Panc1 (cell line): ENCODE measurements at places on chromosomes 11 and 22.

- no peak for DNase-seq
Observed at GRCh38 chr11:69644071-69644961, 3.4 kb downstream of the CCND1 start.

DNA sequence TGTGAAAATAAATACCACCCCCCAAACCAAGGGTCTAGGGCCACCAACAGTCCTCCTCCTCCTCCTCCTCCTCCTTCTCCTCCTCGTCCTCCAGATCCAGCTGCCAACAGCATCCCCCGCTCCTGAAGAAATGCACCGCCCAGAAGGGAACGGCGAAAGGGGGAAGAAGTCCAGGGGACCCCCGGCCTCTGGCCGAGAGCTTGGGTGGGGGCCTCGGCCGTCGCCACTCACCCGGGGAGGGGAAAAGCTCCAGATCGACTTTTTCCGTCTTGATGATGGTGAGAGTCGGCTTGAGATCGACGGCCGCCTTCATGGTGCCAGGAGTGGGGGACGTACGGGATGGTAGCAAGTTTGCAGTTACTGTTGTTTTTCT lies 65.7 kb downstream of the ETS1 start:
- DNase-seq = no peak

- no peak for DNase-seq
Observed at GRCh38 chr11:112751329-112751728, 209.9 kb upstream of the NCAM1 start.

DNA sequence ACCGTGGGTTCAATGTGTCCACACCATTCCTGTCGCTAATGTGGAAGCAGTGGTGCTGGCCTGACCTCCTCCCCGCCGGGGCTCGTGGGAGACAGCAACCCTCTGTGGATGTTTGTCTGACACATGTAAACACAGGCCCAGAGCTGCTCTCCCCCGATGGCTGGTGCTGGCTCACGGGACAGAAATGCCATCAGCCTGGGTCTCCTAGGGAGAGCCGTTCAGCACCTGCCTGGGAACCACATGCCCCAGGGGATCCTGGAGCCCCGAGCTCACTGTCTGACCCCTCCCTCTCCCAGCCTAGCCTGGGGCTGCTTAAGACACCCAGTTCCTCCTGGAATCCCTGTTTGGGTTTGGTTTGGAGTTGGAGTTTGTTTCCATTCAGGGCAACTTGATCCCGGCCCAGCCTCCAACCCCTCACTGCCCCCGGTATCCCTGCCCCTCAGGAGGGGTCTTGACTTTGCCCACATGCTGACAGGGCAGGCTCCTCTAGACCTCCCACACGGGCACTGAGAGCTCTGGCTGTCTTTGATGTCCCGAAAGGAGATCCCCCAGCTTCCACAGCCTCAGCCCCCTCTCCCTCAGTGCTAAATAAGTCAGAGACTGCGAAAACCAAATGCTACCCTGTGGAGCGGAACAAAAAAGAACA lies 50.9 kb upstream of the WNT11 start:
- no peak for DNase-seq

GRCh38 chr11:68039526-68040086 lies 781 bp downstream of the TCIRG1 start:
- DNase-seq = no peak

DNA sequence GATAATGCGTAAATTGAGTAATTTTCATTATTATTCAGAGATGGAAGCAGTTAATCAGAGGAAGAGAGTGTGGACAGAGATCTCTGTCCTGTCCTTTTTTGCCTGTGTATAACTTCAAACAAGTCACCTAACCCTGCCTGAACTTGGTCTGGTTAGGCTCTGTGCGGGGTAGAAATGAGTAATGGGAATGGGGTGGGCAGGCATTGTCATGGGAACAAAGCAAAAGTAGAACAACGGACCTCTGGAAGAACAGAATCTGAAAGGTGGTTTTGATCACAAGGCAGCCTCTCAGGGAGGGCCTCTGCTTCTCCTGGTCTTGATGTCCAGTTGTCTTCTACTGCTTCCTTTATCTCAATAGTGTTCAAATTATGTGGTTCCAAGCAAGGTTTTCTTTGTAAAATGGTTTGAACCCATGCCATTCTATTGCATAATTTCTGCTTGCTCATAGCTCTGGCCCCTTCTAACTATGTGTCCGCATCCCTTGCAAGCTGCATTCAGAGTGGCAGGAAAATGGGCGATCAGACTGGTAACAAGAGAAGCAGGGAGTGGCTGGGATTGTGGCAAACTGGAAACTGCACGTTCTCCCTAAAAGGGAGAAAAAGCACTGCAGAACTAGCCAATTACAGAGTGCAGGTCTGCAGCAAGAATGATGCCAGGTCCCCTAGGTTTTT lies 76.1 kb downstream of the PRR5L start:
- DNase-seq = no peak

- DNase-seq = no peak
Observed at GRCh38 chr22:21828268-21828638, 39.2 kb downstream of the MAPK1 start.

GRCh38 chr11:34238533-34238932 lies 119.3 kb downstream of the ABTB2 start:
- DNase-seq = no peak

- no peak for DNase-seq
Observed at GRCh38 chr22:25900880-25901279, 158.9 kb downstream of the MYO18B start.

GRCh38 chr22:31259798-31260473 lies 32.4 kb downstream of the PIK3IP1 start:
- no peak for DNase-seq

- no peak for DNase-seq
Observed at GRCh38 chr11:72132646-72133045, 2.9 kb upstream of the FOLR3 start.

DNA sequence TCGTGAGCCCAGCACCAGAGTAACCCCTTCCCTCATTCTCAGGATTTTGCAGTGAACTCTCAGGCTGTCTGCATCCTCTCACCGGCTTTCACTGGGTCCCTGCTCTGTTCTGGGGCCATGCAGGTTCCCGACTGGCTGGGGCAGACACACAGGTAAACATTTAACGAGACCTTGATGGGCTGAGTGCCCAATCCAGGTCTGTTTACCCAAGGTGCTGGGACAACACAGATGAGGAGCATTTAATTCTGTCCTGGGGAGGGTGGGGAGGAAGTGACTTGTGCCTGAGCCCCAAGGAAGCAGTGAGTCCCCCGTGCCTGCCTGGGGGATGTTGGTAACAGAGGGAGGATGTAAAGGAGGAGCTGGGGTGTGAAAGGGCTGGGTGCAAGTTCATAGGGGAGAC lies 4.4 kb downstream of the BIK start:
- DNase-seq = no peak

DNA sequence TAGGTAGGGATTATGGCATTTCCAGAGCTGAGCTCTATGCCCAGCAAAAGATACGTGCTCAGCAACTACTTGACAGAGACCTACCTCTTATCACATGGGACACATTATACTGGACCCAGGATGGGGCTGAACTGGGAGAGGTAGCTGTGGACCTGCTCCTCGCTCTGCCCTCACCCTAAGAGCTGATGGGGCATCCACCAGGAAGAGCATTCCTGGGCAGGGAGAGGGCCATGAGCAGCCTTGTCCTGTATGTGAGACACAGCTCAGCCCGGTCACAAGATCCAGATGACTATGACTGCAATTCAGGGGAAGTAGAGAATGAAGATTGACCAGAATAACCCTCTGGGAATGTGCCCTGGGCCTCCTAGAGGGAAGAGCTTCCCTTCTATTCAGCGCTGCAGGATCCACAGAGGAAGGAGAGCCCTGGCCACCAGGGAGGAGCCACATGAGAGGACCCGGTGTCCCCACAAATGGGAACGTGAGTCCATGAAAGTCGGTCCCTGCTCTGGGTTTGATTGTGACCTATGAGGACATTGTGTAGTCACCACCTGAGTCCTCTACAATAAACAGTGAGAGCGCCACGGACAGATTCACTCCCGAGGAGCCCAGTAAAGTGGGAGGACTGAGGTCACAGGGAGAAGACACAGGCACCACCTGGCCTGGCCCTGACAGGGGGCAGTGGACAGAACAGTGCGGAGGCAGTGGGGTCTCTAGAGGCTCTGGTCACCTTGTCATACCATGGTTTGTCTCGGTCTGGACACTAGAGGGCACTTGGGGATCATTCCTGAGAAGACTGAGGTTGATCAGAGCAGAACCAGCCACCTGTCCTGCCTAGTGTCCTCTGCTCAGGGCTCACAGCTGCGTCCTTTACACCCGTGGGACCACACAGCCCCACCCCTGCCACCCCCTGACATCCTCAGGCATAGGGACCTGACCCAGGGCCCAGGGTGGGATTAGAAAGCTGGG lies 99.5 kb downstream of the ZNF280B start:
- DNase-seq = no peak

DNA sequence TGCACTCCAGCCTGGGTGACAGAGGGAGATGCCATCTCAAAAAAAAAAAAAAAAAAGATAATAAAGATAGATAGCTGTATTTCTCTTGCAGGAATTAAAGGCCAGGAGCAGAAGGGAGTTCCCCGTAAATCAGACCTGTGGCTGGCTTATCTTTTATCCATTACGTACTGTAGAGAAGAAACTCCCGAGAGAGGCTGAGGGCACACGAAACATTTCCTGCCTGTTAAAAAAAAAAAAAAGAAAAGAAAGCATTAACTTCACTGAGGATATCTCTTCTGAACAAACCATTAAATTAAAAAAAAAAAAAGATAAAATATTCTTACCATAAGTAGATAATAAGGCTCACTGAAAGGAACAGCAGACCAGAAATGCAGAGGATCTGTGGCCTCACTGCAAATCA lies 22.5 kb downstream of the P4HA3 start:
- no peak for DNase-seq

DNA sequence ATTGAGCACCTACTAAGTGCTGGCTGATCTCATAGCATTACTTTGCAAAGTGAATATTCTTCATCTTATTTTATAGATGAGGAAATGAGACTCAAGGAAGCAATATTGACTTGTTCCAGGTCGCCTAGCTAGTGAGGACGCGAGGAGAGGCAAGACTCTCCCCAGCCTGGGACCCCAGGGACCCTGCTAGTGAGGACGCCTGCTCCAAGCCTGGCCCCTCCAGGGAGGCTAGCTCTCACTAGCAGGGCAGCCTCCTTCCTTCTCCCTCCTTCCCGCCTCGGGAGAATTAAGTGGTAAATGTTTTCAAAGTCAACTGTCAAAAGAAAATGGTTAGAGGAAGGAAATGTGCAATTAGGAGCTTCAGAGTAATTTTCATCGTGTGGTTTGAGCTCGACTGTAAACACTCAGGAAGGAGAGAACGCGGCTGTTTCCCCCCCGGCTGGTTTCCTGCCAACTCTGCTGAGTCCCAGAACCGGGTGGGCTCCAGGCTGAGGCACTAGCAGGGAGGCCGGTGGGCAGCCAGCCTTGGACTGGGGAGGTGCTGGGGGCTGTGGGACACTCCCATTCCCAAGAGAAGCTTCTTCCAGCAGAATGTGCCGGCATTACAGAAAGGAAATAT lies 17.9 kb downstream of the MYEOV start:
- DNase-seq = no peak

- no peak for DNase-seq
Observed at GRCh38 chr11:64562723-64563351, 28.2 kb upstream of the SLC22A12 start.

GRCh38 chr11:46541593-46542371 lies 52.0 kb downstream of the AMBRA1 start:
- no peak for DNase-seq

- DNase-seq = no peak
Observed at GRCh38 chr11:12540075-12540680, 134.0 kb upstream of the TEAD1 start.

DNA sequence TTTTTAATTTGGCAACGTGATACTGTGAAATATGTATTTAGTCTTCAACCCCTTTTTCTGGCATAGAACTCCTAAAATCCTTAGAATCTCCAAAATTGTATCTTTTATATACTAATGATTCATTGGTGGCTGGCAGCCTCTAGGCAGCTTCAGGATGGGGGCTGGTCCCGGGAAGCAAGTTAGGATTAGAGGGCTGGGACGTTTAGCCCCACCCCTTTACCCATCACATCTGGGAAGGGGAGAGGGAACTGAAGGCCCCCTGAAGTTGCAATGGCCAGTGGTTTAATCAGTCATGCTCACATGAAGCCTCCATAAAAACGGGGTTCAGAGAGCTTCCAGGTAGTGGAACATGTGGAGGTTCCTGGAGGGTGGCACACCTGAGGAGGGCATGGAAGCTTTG lies 7.1 kb downstream of the IL17RA start:
- no peak for DNase-seq

GRCh38 chr11:1437500-1437899 lies 47.8 kb downstream of the BRSK2 start:
- no peak for DNase-seq

DNA sequence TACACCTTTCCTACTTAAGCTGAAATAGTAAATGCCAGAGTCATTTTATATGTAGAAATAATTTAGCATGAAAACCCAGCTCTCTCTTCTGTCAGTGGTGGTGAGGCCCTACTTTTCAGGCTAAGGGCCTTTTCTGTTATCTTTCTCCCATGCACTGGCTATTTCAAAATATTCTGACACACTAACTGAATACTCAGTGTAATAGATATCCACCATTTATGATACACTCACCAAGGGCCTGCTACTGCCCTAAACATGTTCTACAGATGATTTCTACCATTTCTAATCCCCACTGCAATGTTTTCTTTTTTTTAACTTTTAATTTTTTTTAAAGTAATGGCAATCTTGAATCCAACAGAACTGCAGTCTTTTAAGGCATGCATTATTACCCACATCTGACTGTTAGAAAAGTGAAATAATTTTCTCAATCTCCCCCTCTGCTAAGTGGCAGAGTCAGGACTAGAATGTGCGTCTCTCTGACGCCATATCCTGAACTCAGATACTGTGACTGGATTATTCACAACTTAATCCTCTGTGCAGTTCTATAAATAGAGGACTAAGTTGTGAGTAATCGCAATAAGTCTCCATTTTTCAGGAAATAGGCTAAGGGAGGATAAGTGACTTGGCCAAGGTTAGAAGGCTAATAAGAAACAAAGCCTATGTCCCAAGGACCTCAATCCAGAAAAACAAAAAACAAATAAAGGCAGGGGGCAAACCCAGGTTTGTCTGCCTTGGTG lies 44.0 kb downstream of the GRAMD1B start:
- DNase-seq = no peak

DNA sequence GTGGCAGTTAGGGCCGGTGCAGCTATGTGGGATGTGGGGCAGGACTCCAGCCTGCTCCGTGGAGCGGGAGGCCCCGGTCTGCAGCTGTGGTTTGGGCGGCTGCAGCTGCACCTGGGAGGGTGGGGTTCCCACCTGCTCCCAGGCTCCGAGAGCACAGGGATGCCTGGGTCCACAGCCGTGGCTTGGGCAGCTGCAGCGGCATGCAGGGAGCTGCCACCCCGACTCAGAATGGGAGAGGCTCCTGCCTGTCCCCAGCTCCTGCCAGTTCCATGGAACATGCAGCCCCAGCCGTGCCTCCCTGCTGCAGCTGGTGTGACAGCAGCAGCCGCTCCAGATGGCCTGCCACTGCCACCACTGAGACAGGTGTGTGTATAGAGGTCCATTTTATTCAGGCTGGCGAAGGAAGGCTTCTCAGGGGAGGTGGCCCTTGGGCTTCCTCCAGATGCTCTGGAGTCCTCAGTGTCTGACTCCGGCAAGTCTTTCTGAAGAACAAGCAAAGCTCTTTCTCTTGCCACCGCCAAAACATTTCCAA lies 21.8 kb upstream of the UPK3A start:
- DNase-seq = no peak
